Left renal pelvis (tissue), 4 donors: ENCODE measurements at places on chromosomes 16 and 17.

GRCh38 chr16:51405361-51405760 is 254.3 kb upstream of the SALL1 start:
- DNase-seq: no peak

- no peak for DNase-seq
These were observed 15.5 kb downstream of the MAP1LC3B start for GRCh38 chr16:87407511-87408112.

GRCh38 chr16:4775005-4775404 is 8.0 kb upstream of the ZNF500 start:
- no peak for DNase-seq

DNA sequence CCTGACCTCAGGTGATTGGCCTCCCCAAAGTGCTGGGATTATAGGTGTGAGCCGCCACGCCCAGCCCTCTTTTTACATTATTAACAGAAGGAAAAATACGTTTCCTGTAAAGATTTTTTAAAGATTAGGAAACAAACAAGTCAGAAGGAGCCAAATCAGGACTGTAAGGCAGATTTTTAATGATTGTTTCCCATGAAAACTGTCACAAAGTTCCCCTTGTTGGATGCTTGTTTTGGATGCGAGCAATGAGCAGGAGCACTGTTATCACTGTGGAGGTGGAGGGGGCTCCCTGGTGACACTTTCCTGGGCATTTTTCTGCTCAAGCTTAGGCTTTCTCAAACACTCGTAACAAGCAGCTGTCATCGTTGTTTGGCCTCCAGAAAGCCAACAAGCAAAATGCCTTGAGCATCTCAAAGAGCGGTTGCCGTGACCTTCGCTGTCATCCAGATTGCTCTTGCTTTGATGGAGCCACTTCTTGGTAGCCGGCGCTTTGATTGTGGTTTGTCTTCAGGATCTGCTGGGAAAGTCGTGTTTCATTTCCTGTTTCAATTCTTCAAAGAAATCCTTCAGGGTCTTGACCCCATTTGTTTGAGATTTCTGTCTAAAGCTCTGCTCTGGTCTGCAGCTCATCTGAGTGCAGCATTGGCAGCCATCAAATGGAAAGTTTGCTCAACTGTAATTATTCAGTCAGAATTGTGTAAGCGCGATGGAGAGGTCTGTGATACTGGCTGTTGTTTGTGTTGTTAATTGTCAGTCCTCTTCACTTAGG is 128.7 kb downstream of the RPTOR start:
- DNase-seq: no peak

GRCh38 chr16:68093816-68094613 is 8.8 kb downstream of the NFATC3 start:
- DNase-seq: no peak

- DNase-seq: no peak
These were observed 11.5 kb upstream of the RFFL start for GRCh38 chr17:35074711-35075707.

DNA sequence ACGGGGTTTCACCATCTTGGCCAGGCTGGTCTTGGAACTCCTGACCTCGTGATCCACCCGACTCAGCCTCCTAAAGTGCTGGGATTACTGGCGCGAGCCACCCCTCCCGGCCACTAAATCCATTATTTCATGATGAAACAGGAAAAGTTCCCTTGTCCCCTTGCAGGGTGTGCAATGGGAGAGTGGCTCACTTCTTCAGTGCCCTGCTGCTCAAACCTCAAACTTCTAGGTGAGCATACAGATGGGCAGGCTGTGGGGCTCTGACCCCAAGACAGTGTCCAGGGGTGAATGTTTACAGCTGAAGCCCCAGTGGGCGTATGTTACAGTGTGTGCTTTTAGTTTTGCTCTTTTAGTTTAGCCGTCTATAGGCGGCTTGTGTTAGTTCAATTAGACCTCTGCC is 34.7 kb downstream of the GJC1 start:
- DNase-seq: no peak

GRCh38 chr17:82218349-82219075 is 5.9 kb upstream of the CCDC57 start:
- no peak for DNase-seq

DNA sequence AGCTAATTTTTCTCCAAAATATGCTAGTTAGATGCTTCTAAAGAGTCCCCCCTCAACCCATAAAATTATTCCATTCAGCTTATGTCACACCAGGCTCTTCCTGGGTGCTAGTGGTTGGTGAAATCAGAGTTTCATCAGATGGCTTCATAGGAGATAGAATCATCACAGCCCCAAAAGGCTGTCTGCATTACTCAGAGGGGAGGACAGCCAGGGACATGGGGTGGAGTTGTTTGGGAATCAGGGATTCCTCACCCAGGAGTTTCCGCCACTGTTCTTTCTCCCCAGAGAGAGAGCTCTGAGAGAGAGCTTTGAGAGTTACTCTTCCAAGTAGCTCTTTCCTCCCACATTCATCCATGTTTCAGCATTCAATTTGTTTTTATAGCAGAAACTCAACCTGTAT is 288 bp upstream of the KRT34 start:
- DNase-seq: no peak

DNA sequence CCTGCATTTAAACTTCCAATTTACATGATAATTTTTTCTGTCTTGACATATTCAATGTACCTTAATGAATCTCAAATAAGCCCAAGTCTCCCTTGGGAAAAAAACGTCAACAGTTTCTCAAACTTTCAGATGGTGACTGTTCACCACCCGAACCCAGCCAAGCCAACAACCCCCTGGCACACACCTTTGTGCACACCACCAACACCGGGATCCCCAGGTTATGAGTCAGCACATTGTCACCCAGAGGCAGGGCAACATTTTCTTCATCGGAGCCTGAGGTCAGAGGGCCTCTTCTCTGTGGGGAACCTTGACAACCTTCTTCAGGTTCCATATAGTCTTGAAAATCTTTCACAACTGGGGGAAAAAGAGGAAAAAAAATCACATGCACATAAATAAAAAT is 15.5 kb downstream of the DYNC1LI2 start:
- no peak for DNase-seq

GRCh38 chr16:75292691-75293090 is 41.3 kb upstream of the BCAR1 start:
- no peak for DNase-seq

- no peak for DNase-seq
These were observed 626 bp downstream of the NUPR1 start for GRCh38 chr16:28537964-28538732.

GRCh38 chr17:19705201-19705600 is 11.2 kb downstream of the SLC47A2 start:
- DNase-seq: no peak

DNA sequence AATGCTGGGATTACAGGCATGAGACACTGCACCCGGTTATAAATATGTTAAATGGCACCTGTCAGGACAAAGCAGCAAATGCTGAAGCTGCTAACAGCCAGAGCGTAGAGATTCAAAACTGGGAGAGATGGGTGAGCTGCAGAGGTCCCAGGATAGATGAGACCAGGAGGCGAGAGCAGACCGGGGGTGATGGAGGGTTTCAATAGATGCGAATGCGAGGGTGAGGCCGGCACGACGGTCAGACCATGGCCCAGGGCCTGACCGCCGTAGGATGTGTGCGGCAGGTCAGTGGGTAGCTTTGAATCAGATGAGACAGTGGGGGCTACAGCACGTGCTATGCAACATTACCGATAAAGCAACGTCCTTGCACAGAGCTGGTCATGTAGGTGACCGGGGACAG is 14.3 kb downstream of the CCDC40 start:
- no peak for DNase-seq

DNA sequence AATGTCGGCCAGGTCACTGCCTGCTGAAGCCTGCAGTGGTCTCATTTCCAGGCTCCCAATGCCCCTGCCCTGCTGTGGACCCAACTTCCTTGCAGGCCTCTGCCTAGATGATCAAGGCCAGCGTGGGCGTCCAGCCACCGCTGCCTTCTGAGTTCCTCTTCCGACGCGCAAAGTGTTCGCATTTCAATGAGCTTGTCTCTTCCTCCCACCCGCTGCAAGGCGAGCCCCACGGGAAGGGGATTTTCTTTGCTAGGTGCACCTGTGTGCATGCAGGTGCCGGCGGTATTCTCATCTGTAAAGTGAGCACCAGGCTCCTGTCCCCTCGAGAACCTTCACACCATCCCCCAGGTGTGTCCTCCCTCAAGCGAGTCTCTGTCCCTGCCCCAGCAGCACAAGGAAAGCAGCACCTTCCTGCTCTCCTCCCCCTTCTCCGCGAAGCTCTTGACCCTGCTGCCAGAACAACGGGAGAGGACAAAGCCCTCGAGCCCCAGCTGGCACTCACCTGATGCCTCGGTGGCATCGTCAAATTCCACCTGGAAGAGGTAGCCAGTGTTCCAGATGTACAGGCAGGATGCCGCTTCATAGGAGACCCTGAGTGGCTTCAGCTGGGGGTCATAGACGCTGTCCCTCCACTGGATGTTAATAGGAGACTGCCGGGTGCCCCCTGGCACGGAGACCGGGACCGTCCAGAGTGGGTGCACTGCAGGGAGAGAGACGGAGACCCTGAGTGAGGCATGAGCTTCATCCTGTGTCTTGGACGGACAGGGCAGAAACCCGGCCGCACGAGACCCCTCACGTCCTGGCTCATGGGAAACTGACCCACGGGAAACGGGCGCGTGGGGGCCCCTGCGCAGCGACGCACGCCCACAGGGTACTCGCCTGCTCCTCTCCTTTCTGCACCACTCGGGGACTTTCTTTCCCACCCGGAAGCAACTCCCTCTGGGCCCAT is 9.8 kb downstream of the CA5A start:
- DNase-seq: no peak

- DNase-seq: no peak
These were observed 84.9 kb downstream of the CYB561 start for GRCh38 chr17:63361182-63361581.

- DNase-seq: no peak
These were observed 2.3 kb downstream of the VKORC1 start for GRCh38 chr16:31092330-31092729.

DNA sequence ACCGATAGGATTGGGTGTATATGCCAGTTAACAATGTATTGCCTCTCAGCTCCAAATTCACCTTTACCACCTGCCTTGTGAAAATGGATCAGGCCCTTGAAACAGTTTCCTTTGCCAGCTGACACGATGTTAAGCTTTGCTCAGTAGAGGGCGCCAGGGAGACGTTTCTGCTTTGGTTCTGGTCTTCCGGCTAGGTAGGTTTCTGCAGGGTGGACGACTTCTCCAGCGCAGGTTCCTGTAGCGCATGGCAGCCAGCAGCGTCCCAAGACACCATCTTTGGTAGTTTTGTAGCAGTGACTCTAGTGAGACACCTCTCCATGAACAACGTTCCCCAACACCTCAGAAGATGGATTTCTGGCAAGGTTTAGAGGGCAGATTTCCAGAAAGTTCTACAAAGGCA is 24.0 kb downstream of the SYCE1L start:
- no peak for DNase-seq

DNA sequence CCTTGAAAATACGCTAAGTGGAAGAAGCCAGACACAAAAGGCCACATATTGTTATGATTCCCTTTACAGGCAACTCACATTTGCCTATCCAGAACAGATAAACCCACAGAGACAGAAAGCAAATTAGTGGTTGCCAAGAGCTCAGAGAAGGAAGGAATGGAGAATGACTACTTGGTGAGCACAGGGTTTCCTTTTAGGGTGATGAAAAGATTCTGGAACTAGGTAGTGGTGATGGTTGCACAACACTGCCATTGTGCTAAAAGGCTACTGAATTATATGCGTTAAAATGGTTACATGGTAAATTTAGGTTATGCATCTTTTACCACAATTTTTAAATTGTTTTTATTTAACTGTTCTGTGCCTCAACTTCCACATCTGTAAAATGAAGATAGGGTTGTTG is 4.4 kb downstream of the COPRS start:
- no peak for DNase-seq

GRCh38 chr16:49161191-49161590 is 120.4 kb downstream of the CBLN1 start:
- DNase-seq: no peak

- DNase-seq: no peak
These were observed 22.8 kb upstream of the CNEP1R1 start for GRCh38 chr16:50002190-50002589.

- DNase-seq: no peak
These were observed 41.6 kb downstream of the ARHGAP23 start for GRCh38 chr17:38469875-38470274.

DNA sequence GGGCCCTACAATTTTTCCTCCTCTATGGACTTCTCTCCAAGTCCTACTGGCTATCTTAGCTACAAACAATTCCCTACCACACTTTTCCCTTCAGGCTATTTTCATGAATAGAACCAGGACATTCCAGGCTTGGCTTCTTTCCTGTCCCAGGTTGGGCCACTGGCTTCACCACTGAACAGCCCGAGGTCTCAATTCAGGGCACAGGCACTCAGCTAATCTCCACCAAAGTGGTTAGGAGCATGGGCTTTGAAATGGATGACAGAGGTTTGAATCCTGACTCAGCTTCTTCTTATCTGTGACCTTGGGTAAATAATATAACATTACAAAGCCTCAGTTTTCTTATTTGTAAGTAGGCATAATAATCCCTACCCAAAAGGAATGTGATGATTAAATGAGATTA is 50.9 kb upstream of the ZNF629 start:
- no peak for DNase-seq

- DNase-seq: no peak
These were observed 29.0 kb downstream of the IL21R start for GRCh38 chr16:27430923-27431484.

DNA sequence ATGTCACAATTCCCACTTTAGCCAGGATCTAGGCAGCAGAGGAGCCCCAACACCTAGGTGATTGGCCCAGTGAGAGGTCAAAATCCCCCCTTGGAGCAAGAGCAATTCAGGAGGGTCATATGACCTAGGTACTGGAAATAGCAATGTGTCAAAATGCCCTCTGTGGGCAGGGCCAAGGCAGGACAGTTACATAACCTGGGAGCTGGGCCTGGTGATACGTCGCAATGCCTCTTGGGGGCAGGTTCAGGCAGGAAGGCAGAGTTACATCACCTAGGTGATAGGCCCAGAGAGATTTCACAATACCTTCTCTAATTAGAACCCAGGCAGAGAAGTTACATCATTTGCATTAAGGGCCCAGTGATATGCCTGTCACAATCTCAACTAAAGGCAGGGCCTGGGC is 1906.3 kb downstream of the TP53TG3F start:
- no peak for DNase-seq

DNA sequence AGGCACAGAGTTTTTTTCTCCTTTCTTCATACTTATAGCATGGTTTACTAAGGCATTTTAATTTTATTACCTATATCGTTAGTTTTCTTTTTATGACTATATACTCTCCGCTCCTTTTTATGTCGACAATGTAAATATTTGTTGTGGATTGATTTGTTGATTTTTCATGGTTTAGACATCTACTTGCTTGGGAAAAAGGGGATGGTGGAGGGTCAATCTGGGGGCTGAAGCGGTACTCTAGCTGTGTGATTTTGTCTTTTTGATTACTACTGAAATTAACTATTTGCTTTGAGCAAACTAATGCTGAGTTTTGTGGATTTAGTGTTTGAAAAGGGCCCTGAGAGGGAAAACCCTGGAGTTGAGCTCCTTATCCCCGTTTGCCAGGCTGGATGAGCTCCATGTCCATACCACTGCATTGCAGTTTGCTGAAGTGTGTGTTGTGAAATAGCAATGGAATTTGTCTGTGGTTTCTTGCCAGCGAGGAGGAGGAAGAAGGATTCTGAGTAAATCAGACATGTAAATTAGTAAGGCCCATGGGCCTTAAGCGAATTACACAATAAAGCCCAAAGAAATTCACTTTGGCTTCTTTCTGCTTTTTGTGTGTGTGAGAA is 72.0 kb downstream of the FTO start:
- DNase-seq: no peak
